ENCODE measurements at places on chromosomes 1 and 21. TPM values are rescaled to one million over a fixed set of nuclear protein-coding genes. Genes with fewer than 3 reads are reported as not detected.
A peak's percentile ranks its signal among the peaks of the same experiment; 100 is the strongest.

DNA sequence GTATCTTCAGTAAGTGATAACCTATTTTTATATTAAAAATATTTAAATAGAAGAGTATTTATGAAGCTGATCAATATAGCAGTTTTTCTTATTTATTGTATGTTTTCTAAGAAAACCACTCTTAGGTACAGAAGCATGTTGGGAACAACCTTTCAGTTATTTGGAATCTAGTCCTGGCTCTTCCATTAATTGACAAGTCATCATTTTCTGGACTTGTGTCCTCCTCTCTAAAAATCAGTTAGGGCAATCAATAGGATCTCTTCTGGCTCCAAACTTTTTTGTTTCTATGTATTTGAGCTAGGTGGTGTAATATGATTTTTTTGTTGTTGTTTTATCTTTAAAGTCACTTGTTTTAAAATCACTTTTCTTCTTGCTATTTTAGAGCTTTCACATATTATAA, 57.0 kb downstream of the ABCD3 start:
- no peak for DNase-seq

The PLA2G2F gene
- polyA plus RNA-seq = not detected

The OR2T2 gene
- not detected for polyA plus RNA-seq

- DNase-seq = no peak
Measured at GRCh38 chr1:78641558-78641957, 8.1 kb upstream of the IFI44 start.

The ZSWIM5 gene
- polyA plus RNA-seq = 0.34 TPM

GRCh38 chr1:30724175-30724574, 790 bp upstream of the MATN1 start:
- DNase-seq = no peak

The B4GALT2 gene
- 41.5 TPM for polyA plus RNA-seq

DNA sequence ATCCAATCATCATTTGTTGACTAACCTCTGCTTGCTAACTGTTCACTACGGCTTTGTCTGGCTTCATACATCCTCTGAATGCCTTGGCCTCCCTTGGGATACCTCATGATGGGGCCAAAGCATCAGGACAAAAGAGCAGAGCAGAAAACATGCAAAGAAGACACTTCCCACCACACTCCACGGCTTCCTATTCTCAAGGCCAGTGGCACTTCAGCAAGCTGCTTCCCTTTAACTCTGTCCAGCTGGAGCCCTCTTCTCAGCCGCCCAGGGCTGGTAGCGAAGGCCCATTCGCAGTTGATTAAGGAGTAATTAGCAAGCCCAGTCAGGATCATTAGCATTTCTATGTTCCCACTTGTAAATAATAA, 224.3 kb upstream of the FGGY start:
- no peak for DNase-seq

- DNase-seq = no peak
Measured at GRCh38 chr21:45308194-45309068, 20.7 kb upstream of the POFUT2 start.

- DNase-seq = no peak
Measured at GRCh38 chr1:173222149-173223030, 15.3 kb upstream of the TNFSF4 start.

The TMEM269 gene
- polyA plus RNA-seq = 0.79 TPM

DNA sequence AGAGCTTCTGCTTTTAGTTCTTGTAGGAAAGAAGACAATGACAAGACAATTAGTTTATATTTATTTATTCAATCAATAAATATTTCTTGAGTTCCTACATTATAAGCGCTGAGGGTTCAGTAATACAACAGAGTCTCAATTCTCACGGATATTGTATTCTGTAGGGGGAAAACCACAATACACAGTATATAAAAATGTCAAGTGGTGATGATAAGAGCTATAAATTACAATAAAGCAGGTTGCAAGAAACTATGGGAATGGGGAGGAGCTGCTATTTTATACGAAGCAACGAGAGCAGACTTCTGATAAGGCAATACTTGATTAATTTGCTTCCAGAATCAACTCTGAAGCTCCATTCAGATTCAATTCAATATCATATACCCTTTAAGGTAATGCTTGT, 10.6 kb upstream of the XCL1 start:
- no peak for DNase-seq

DNA sequence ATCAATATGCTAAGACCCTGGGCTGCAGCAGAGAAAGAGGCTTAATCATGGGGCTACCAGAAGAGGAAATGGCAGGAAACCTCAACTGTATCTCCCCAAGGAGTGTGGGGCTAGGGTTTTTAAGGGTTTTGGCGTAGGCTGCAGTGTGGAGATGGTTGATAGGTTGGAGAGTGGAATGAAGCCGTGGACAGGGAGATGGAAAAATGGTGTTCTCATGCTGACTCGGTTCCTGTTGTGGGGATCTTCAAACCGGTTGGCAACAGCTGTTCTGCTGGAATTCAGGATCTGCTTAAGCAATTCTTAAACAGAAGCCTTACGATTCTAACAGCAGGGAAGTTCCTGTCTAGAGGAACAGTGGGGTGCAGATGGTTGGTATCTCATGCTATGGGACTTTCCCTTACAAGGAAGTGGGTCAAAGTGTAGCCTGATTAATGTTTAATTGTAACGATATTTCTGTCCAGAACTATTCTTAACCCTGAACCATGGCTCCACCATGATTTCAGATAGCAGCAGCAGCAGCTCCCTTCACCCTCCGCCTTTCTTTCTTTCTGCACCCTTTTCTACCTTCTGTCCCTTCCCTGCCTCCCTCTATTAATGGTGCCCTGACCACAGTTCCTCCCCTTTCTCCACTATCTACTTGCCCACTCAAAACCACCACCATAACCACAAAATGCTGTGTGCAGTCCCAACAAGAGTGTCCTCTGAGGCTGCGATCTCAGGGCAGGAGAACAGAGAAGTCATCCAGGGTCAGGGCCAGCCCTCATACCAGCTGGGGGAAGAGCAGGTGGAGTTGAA, 30.8 kb downstream of the RSPH1 start:
- DNase-seq = peak; percentile 50

DNA sequence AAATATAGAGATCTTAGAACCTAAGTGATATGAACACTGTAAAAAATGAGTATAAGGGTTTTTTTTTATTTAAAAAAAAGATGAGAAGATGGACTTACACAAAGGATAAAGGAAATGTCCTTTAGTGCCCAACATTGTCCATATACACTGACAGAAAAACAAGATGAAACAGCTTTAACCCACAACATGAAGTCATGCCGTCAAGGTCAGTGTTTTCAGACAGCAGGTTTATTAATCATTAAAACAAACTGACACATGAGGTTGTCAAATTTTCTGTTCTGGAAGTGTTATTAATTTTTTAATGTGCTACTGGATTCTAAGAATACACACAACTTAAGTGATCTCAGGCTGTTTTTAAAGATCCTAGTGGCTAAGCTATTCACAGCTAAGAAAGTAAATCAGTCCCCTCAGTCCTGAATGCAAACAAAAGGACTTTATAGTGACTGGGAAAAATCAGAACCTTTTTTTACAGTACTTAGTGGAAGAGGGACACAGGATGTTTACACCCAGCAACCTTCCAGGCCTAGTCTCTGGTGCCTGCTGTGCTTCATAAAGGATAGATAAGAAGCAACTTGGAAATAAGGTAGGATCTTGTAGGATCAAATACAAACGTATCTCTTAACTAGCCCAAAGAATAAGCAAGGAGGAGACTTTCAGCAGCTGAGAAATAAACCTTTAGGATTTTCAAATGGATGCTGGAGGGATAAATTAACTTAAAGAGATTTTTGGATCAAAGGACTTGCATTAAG, 21.9 kb upstream of the PKN2 start:
- no peak for DNase-seq

The GPR52 gene
- not detected for polyA plus RNA-seq

The FCRL1 gene
- 0.09 TPM for polyA plus RNA-seq

DNA sequence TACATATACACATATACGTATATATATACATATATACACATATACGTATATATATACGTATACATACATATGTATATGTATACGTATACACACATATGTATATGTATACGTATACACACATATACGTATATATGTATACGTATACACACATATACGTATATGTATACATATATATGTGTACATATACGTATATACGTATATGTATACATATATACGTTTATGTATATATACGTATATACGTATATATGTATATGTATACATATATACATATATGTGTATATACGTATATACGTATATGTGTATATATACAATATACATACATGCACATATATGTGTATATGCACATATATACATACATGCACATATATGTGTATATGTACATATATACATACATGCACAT, 396.2 kb upstream of the DUSP10 start:
- DNase-seq = no peak

DNA sequence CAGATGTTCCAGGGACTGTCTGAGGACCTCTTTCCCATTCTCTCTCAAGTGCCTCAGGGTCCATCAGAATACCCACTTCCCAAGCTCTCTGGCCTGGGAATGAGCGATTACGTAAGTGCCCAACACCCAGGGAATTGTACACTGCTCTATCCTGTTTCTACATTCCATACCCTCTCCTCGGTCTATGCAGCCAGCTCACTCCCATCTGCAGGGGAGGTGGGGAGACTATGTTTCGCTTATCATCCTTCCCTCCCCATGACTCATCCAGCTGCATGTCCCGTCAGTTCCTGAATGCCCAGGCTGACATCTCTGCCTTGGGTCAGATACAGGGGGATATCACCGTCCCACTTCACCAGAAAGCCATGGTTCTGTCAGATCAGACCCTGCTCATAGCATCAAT, 34.5 kb upstream of the CD1D start:
- no peak for DNase-seq

DNA sequence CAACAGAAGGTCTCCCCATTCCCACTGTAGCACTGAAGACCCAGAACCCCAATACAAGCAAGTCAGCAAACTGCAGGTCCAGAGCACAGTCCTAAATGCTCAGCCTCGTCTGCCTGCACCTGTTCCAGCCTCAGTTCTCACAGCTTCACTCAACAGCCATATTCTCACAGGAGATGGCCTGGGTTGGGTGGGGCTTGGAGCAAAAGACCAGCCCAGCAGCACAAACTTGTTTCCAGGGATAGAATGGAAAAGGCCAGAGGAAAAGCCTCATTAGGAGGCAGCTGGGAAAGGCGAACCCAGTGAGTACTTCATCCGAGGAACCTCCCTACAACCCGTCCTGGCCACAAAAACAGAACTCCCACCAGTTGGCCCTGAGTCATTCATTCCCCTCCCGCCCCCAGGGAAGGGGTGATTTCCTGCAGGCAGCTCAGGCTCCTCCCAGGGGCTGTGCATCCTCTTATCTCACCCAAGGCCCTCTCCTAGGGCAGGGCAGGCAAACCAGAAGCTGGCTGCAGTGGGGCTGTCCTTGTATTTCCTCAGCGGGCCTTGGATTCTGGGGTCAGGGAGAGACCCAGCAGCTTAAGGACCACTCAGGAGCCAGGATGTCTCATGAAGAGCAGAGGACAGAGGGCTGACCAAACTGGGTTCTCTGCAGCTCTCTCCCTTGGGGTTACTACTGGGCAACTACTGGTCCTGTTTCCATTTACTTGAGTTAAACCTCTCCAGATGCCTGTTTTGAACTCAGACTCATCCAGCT, 7.4 kb upstream of the MPL start:
- DNase-seq = peak; percentile 34

GRCh38 chr1:183702087-183702812, 49.1 kb upstream of the APOBEC4 start:
- no peak for DNase-seq

The LAPTM5 gene
- polyA plus RNA-seq = 26.3 TPM

The POLR3C gene
- polyA plus RNA-seq = 20.6 TPM

The LRRC7 gene
- 18.9 TPM for polyA plus RNA-seq

DNA sequence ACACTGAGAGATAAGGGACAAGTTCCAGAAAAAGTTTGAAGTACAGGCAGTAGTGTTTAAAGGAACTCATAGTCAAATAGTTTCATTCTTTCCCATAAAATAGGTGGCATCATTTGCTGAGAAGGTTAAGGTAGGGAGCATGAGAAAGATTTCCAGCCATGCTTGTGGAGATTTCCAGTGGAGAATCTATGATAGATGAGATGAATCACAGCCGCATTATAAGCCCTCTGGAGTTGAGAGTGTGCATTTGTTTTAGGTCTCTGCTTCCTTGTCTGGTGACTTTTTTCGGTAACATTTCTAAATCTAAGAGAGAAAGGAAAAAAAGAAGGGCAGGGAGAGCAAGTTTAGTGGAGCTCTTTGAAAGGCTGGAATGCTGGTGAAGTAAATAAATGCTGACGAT, 108.7 kb downstream of the DISP1 start:
- no peak for DNase-seq

DNA sequence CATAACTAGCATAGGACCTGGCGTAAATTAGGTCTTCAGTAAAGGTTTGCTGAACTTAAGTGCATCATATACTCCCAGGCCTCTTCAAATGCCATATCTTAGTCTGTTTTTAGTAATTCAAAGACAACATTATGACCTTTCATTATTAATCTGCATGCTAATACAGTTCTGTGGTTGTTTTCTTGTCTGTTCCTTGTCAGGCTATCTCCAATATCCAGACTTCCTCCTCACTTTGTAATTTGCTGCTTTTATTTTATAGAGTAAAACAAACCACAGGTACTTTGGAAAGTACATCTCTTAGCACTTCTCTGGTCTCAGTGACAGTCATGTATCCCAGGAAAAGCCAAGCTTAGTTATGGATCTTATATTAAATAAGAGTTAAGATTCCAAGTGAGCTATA, 65.1 kb upstream of the BMP8A start:
- no peak for DNase-seq

Data from hindlimb muscle (tissue), 1 donor.